ENCODE measurements at places on chromosomes 11 and 22. TPM values are rescaled to one million over a fixed set of nuclear protein-coding genes. Genes with fewer than 3 reads are reported as not detected.

The FIBIN gene
- not detected for total RNA-seq

DNA sequence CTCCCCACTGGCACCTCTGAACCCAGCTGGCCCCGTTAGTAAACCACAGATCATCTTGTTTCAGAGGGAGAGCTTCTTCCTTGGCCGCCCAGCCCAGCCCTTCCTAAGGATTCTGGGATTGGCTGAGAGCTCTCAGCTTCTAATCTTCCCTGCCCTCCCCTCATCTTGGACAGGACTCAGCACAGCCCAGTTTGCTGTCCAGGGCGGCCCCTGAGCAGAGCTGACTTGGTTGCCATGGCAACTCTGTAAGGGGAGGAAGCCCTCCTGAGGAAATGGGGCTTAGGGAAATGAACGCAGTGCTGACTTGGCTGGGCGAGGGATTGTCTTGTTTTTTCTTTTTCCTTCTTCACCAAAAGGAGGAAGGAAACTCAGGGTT lies 4.6 kb downstream of the APOL4 start:
- H3K27ac ChIP-seq: peak overlapping the region; percentile 70
- peaks cover 48% of the 10 kb centered on the region for H3K4me1 ChIP-seq
- H3K27me3 ChIP-seq: no peaks in the 10 kb centered on the region
- peaks cover 8% of the 10 kb centered on the region for H3K36me3 ChIP-seq
- no peak for DNase-seq

The PAK1 gene
- 83.6 TPM for total RNA-seq

GRCh38 chr22:46612904-46613605 lies 7.1 kb upstream of the GRAMD4 start:
- no peaks in the 10 kb centered on the region for H3K36me3 ChIP-seq
- peak; percentile 69 for DNase-seq
- peak overlapping the region; percentile 88 for H3K4me3 ChIP-seq
- H3K4me1 ChIP-seq: peaks cover 25% of the 10 kb centered on the region

- no peak overlapping the region for H3K27ac ChIP-seq
- no peaks in the 10 kb centered on the region for H3K27me3 ChIP-seq
- H3K36me3 ChIP-seq: no peaks in the 10 kb centered on the region
- no peak for DNase-seq
Measured at GRCh38 chr11:130715877-130716220, 200.4 kb downstream of the SNX19 start.

The USP28 gene
- total RNA-seq: 44.9 TPM

DNA sequence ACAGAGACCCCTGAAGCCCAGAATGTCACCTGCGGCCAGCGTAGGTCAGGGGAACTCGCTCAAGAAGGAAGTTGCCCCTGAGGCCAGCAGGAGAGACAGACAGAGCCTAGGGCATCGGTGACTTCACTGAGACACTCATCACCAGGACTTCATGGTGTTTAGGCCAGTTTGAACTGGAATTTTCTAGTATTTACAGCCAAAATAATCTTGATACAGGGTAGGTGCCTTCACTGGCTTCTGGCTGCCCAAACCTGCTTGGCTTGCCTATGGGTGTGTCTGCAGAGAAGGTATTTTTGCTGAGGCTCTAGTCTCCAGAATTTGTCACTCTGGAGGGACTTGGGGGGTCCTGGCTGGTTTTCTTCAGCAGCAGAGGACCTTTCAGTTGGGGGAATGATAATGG lies 86.6 kb downstream of the FBXO7 start:
- H3K27me3 ChIP-seq: peaks cover 9% of the 10 kb centered on the region
- no peaks in the 10 kb centered on the region for H3K4me1 ChIP-seq
- no peak overlapping the region for H3K27ac ChIP-seq

- no peaks in the 10 kb centered on the region for H3K36me3 ChIP-seq
- H3K4me3 ChIP-seq: no peak overlapping the region
- DNase-seq: peak; percentile 96
- H3K27me3 ChIP-seq: no peaks in the 10 kb centered on the region
Measured at GRCh38 chr11:118659314-118659952, 20.0 kb downstream of the TREH start.

The CST6 gene
- not detected for total RNA-seq

- H3K36me3 ChIP-seq: peaks cover 46% of the 10 kb centered on the region
- no peak for DNase-seq
- peak overlapping the region; percentile 96 for H3K4me3 ChIP-seq
- peaks cover 34% of the 10 kb centered on the region for H3K4me1 ChIP-seq
Measured at GRCh38 chr11:10807493-10808234, 1.1 kb downstream of the EIF4G2 start.

GRCh38 chr11:126963603-126964363 lies 36.8 kb downstream of the KIRREL3 start:
- H3K36me3 ChIP-seq: no peaks in the 10 kb centered on the region
- no peaks in the 10 kb centered on the region for H3K4me1 ChIP-seq
- H3K27ac ChIP-seq: no peak overlapping the region
- H3K4me3 ChIP-seq: no peak overlapping the region
- no peak for DNase-seq
- peaks cover under 1% of the 10 kb centered on the region for H3K27me3 ChIP-seq

DNA sequence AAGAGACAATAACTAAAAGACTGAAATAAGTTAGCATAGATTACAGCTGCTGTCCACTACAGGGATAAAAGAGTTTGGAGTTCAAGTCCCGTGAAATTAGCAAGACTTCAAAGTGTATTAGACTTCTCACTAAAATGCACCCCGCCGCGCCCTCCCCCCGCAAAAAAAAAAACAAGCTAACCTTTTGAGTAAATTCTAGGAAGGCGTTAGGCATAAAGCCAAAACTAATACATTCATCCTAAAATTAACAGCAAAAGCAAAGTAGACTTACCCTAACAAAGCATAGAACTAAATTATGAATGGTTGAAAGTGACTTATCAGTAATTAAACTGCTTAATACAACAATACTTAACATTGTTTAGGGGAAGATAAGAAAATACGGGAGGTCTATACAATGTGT lies 581.0 kb upstream of the CHORDC1 start:
- H3K36me3 ChIP-seq: no peaks in the 10 kb centered on the region
- H3K4me1 ChIP-seq: no peaks in the 10 kb centered on the region
- no peaks in the 10 kb centered on the region for H3K27me3 ChIP-seq
- no peak for DNase-seq

GRCh38 chr11:31922450-31922849 lies 111.3 kb upstream of the PAX6 start:
- H3K36me3 ChIP-seq: no peaks in the 10 kb centered on the region
- no peak overlapping the region for H3K27ac ChIP-seq
- no peaks in the 10 kb centered on the region for H3K4me1 ChIP-seq
- H3K4me3 ChIP-seq: no peak overlapping the region
- H3K27me3 ChIP-seq: peaks cover 9% of the 10 kb centered on the region

DNA sequence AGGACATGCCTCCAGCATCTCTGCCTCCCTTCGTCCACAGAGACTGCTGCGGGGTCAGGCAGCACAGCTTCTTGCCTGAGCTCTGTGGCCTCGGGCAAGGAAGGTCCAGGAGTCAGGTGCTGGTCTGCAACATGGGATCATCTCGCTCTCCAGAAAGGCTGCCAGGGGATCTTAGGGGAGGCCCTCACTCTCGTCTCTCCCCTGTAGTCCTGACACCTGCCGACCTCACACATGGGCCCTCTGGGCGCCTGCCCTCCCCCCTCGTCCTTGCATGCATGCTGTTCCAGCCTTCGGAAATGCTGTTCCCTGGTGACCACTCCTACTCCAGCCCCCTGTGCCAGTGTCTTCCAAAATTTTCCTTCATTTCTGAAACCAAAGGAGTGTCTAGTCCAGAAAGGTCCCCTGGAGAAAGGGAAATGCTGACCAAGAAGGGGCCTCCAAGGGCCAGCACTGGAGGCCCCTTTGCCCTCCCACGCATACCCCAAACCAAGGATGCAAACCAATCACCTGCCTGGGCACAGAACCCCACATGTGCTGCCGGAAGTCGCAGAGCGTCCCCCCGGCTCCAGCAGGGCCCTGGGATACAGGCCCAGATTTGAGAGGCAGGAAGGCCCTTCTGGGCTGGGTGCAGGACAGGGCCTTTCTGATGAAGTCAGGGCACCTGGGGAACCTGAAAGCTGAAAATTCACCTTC lies 41.0 kb downstream of the IGF2 start:
- H3K36me3 ChIP-seq: no peaks in the 10 kb centered on the region
- DNase-seq: peak; percentile 26
- peaks cover 5% of the 10 kb centered on the region for H3K4me1 ChIP-seq
- peaks cover 11% of the 10 kb centered on the region for H3K27me3 ChIP-seq
- no peak overlapping the region for H3K4me3 ChIP-seq

The CBLIF gene
- total RNA-seq: not detected

GRCh38 chr22:25051073-25051472 lies 98.6 kb downstream of the KIAA1671 start:
- peaks cover 6% of the 10 kb centered on the region for H3K4me1 ChIP-seq
- H3K27ac ChIP-seq: no peak overlapping the region
- H3K27me3 ChIP-seq: no peaks in the 10 kb centered on the region
- no peak for DNase-seq
- H3K4me3 ChIP-seq: no peak overlapping the region

DNA sequence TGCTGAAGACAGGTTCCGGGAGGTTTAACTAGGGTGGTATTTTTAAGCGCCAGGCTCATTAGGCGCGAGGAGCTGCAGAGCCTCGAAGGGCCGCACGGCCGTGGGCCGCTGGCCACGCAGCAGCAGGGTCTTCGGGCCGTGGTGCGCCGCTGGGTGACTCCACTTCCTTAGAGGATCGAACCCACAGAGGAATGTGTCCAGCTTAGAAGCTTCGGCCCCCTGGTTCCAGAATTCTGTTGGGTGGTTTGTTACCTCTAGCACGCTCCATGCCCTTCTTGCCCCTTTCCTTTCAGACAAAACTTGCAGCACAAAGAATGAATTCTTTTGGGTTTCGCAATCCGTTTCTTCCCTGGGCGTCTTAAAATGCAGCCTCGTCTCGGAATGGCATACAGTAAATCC lies 773 bp upstream of the PATL1 start:
- no peaks in the 10 kb centered on the region for H3K27me3 ChIP-seq
- no peak for DNase-seq
- peaks cover 13% of the 10 kb centered on the region for H3K36me3 ChIP-seq
- H3K4me1 ChIP-seq: peaks cover 30% of the 10 kb centered on the region
- H3K4me3 ChIP-seq: peak overlapping the region; percentile 97
- H3K27ac ChIP-seq: peak overlapping the region; percentile 99

DNA sequence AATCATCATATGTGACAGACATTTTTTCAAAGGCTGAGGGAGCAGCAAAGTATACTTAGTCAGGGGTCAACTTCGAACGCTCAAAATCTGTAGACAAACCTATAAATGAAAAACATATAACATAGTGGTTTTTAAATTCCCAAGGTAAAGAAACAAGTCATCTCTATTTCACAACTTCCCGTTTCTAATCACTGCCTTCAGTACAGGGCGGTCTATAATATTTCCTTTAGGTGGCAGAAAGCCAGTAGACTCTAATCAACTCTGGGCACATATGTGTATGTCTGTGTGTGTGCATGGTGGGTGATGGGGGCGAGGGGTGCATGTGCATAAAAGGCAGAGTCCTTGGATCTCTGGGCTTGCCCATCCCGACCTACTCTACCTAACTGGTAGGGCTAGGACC lies 55.0 kb upstream of the ARFGAP3 start:
- no peak for DNase-seq
- H3K27me3 ChIP-seq: no peaks in the 10 kb centered on the region
- no peak overlapping the region for H3K27ac ChIP-seq
- H3K4me3 ChIP-seq: no peak overlapping the region

GRCh38 chr11:79028225-79028624 lies 412.6 kb downstream of the TENM4 start:
- peaks cover 55% of the 10 kb centered on the region for H3K27me3 ChIP-seq
- H3K27ac ChIP-seq: no peak overlapping the region
- H3K4me3 ChIP-seq: no peak overlapping the region
- no peak for DNase-seq
- peaks cover 3% of the 10 kb centered on the region for H3K4me1 ChIP-seq
- H3K36me3 ChIP-seq: no peaks in the 10 kb centered on the region

The RFPL2 gene
- not detected for total RNA-seq

DNA sequence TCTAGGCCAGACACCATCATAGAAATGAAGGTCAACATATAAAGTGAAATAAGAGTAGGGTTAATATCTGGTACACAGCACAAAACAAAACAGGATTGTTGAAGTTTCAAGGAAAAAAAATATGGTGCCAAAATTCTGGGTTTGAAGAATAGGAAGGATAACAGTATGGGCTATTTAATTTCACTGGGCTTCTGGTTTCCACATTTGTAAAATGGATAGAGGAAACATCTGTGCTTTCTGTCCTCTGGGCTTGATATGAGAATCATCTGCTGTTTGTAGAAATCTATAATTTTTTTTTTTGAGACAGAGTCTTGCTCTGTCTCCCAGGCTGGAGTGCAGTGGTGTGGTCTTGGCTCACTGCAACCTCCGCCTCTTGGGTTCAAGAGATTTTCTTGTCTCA lies 13.8 kb upstream of the OR10V1 start:
- H3K27me3 ChIP-seq: peaks cover 17% of the 10 kb centered on the region
- H3K36me3 ChIP-seq: peaks cover 8% of the 10 kb centered on the region
- no peak overlapping the region for H3K27ac ChIP-seq
- H3K4me3 ChIP-seq: no peak overlapping the region
- peaks cover 10% of the 10 kb centered on the region for H3K4me1 ChIP-seq

The KRTAP5-9 gene
- not detected for total RNA-seq

DNA sequence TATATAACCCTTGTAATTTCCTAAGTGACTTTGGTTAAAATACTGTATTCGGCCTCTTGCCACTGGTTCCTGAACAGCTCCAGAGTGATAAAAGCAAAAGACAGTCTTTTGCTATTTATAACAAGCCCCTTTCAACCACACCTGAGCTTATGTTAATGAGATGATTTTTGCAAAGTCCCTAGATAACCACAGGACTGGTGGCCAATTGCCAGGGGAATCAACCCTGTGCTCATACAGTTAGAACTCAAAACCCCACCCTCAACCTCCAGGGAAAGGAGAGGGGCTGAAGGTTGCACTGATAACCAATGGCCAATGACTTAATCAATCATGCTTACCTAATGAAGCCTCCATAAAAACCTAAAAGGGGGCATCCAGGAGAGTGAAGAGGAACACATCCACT lies 77.9 kb downstream of the SIK3 start:
- H3K4me1 ChIP-seq: peaks cover 48% of the 10 kb centered on the region
- H3K27ac ChIP-seq: no peak overlapping the region
- H3K4me3 ChIP-seq: no peak overlapping the region
- H3K36me3 ChIP-seq: peaks cover 2% of the 10 kb centered on the region
- no peak for DNase-seq
- H3K27me3 ChIP-seq: no peaks in the 10 kb centered on the region

GRCh38 chr11:6497069-6497839 lies at the start of gene DNHD1:
Gene DNHD1 (plus strand): TSS chr11:6497280. CDS start chr11:6498216, 936 bp downstream.
- H3K27ac ChIP-seq: no peak within 1 kb of the TSS
- H3K36me3 ChIP-seq: peaks cover 8% of the 10 kb centered on the region
- H3K4me1 ChIP-seq: peaks cover 9% of the 10 kb centered on the region
- H3K27me3 ChIP-seq: no peaks in the 10 kb centered on the region
- H3K4me3 ChIP-seq: no peak within 1 kb of the TSS

- H3K27ac ChIP-seq: no peak overlapping the region
- H3K4me1 ChIP-seq: peaks cover 5% of the 10 kb centered on the region
- H3K4me3 ChIP-seq: no peak overlapping the region
- no peaks in the 10 kb centered on the region for H3K36me3 ChIP-seq
- H3K27me3 ChIP-seq: no peaks in the 10 kb centered on the region
Measured at GRCh38 chr11:1938343-1939005, 8.7 kb upstream of the MRPL23 start.

The OR8D4 gene
- not detected for total RNA-seq

- peaks cover 12% of the 10 kb centered on the region for H3K27me3 ChIP-seq
- peaks cover 9% of the 10 kb centered on the region for H3K4me1 ChIP-seq
- H3K4me3 ChIP-seq: no peak overlapping the region
- H3K36me3 ChIP-seq: no peaks in the 10 kb centered on the region
Measured at GRCh38 chr11:17403980-17404759, 15.7 kb upstream of the KCNJ11 start.

The SLC6A5 gene
- total RNA-seq: not detected

The KCNQ1 gene
- total RNA-seq: 26.6 TPM

- no peak for DNase-seq
- no peak overlapping the region for H3K27ac ChIP-seq
- H3K36me3 ChIP-seq: no peaks in the 10 kb centered on the region
- peaks cover 10% of the 10 kb centered on the region for H3K4me1 ChIP-seq
- H3K27me3 ChIP-seq: peaks cover 2% of the 10 kb centered on the region
Measured at GRCh38 chr11:2461253-2461955, 16.6 kb downstream of the KCNQ1 start.
